ENCODE measurements at places on chromosomes 7 and 10.
A peak's percentile ranks its signal among the peaks of the same experiment; 100 is the strongest.

DNA sequence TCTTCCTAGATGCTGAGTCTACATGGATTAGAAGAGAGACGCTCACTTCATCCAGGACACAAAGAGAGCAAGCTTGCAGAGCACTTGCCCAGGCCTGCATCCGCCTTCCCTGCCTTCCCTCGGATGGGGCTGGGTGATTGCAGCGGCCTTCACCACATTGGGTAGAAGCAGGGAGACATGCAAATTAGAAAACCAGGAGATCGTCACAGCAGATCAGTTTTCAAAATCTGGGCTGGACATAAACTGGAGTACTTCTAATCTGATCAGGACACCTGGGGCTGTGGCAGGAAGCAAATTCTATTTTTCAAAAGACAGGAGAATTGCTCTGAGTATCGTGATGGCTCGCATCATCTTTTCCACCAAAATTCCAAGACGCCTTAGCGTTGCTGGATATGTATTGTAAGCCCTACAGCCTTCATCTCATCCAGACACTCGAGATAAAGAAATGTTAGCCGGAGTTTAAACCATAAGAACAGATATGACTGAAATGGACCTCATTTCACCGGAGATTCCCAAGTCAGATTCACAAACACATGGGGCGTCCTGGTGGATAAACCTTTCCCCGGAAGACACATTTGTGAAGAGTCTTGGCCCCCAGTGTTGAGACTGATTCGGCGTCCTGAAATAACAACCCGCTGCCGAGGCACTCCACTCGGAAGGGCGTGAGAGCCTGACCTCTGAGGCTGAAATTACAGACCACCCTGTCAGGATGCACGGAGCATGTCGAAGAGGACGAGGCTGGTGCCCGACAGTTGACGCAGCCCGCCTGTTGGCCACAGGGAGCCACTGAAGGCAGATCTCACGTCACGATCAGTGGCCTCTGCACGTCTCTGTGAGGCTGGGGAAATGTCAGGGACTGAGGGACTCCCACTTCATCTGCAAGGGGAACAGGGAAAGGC lies 91.2 kb upstream of the PARD3 start:
- DNase-seq, result no peak

DNA sequence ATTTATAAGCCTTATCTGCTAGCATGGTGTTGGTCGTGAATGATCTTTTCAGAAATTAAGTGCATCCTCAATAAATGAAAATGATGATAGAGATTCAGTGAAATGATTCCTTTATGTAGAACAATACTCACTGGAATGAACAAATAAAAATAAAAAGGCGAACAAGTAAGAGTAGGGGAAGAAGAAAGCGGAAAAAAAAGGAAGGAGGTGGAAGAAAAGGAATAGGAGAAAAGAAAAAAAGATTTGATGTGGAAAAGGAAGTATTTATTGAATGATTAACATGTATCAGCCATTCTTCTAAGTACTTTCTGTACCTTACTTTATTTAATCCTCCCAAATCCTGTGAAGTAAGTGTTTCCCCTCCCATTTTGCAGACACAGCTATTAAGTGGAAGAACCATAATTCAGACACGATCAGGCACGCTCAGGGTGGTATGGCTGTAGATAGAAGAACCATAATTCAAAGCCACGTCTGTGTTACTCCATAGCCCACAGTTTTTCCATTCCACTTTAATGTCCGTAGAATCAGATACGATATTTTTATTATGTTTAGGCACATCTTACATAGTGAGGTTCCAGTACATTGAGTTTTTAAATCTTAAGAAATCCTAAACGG lies 156.2 kb upstream of the LAMB4 start:
- DNase-seq, result no peak

GRCh38 chr10:96478355-96478754 lies 35.4 kb downstream of the TLL2 start:
- no peak for DNase-seq

GRCh38 chr7:154474903-154475520 lies 422.8 kb downstream of the DPP6 start:
- DNase-seq, result no peak

- DNase-seq, result no peak
Measured at GRCh38 chr10:79942261-79943185, 6.4 kb downstream of the SFTPD start.

GRCh38 chr10:114261076-114261475 lies 22.0 kb downstream of the VWA2 start:
- no peak for DNase-seq

GRCh38 chr7:119086026-119086425 lies 861.5 kb downstream of the ANKRD7 start:
- no peak for DNase-seq

GRCh38 chr10:119541459-119542356 lies 811 bp downstream of the RGS10 start:
- peak; percentile 41 for DNase-seq

- no peak for DNase-seq
Measured at GRCh38 chr7:54813398-54813797, 54.4 kb upstream of the SEC61G start.

DNA sequence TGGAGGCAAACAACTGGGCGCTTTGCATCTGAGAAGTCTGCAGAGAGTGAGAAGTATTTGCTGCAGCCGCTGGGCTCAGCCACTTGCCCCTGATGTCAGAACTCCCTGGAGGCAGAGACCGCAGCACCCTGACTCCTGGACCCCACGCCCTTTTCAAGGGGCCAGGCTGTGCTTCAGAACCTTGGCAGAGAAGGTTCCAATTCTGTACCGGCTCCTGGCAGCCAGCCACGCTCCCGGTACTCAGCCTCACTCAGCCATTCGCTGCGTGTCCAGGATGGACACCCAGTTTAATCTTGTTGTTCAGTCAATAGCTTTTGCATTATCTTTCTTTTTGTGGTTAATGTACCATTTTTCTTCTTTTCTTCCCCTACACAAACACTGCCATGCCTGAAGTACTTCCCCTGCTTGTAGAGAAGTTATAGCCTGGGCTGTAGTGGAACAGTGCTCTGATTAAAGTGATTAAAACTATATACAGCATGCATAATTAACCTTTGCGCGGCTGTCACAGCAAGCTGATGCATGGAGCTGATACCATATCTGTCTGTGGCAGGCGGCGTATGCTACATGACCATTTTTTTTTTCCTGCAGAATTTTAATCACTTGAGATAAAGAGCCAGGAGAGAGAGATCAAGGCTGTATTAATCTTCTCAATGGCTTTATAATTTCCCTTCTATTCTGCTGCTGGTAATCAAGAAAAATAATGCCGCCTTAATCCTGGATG lies 578.5 kb downstream of the SDK1 start:
- DNase-seq, result no peak

GRCh38 chr10:94006591-94007550 lies 13.1 kb downstream of the PLCE1 start:
- DNase-seq, result no peak

- no peak for DNase-seq
Measured at GRCh38 chr7:140611641-140612040, 29.0 kb downstream of the DENND2A start.

DNA sequence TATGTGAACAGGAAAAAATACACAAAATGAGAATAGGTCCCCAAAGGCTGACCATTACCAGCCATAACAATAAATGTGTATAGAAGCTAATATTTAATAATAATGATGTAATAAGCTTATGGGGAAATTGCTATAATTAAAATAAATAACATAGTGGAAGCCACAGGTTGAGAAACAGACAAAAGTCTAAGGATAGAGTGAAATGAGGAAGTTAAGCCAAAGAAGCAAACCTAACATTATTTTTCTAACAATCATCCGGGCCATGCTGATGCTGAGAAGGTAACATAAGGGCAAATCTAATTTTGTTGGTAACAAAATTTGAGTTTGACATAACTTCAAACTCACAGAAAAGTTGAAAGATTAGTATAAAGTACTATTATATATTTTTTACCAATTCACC lies 115.9 kb downstream of the MICU1 start:
- no peak for DNase-seq

DNA sequence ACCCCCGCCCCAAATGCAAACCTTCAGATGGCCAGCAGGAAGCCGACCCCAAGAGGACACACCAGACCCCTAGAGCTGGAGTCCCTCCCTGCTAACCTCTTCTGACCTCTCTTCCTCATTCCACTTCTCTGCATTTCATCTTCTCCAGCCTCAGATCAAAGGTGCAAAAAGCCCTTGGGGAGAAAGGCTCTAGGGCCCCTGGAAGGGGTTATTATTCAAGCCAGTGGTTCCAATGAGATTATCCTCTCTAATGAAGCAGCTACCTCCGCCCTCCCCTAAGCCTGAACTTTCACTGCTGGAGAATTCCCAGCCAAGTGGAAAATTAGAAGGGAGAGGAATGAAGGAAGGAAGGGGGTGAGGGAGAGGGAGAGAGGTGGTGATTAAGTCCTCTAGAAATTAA lies 343.9 kb downstream of the PLXNA4 start:
- DNase-seq, result no peak

GRCh38 chr10:1462994-1463633 lies 274.2 kb downstream of the ADARB2 start:
- DNase-seq, result no peak

DNA sequence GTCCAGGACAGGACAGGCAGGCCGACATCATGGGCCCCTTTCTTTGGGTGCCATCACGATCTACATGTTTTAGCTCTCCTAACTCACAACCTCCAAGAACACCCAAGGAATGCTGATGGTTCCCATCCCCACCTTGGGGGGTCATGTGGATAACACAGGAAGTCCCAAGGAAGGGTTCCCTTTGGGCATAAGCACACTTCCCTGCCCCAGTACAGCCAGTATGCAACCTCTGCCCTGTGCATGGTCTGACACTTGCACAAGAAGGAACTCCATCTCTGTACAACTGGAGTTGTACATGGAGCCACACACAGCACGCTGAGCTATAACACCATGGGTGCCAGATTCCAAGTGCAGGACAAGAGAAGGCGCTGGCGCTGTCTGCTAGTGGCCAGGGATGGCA lies 11.0 kb downstream of the MAT1A start:
- no peak for DNase-seq

GRCh38 chr10:24502006-24502405 lies 221.7 kb downstream of the ARHGAP21 start:
- no peak for DNase-seq

DNA sequence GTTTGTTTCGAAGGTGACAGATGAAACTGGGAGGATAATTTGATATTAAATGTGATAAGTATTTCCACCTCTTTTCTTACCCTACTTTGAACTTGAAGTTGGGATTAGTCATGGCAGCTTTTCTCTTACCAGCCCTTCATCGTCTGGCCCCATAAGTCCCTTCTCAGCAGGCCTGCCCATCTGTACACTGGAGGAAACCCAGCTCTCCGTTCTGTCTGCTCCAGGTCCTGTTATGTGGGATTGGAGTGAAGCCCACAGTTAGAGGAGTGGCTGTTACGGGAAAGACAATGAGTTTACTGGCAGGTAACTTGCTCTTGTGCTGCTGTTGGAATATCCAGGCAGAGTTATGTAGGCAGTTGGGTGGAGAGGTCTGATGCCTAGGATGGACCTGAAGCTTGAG lies 127.3 kb downstream of the CAMK1D start:
- no peak for DNase-seq

- DNase-seq, result no peak
Measured at GRCh38 chr10:3654980-3655379, 130.0 kb downstream of the KLF6 start.

Data from activated effector memory CD4-positive, alpha-beta T cell treated with Interleukin-2 at 50 U/mL for 16 hours (primary cell).